Progenitor cell of endocrine pancreas (in vitro differentiated cells): ENCODE measurements at places on chromosomes 16 and 17. TPM values are rescaled to one million over a fixed set of nuclear protein-coding genes. Genes with fewer than 3 reads are reported as not detected.

Gene CDRT15
- total RNA-seq, result not detected in 2 replicates

Gene CRYM
- 9.3 and 10.5 TPM in 2 replicates for total RNA-seq

Gene RAB11FIP4
- total RNA-seq, result 65.5 and 66.1 TPM in 2 replicates

DNA sequence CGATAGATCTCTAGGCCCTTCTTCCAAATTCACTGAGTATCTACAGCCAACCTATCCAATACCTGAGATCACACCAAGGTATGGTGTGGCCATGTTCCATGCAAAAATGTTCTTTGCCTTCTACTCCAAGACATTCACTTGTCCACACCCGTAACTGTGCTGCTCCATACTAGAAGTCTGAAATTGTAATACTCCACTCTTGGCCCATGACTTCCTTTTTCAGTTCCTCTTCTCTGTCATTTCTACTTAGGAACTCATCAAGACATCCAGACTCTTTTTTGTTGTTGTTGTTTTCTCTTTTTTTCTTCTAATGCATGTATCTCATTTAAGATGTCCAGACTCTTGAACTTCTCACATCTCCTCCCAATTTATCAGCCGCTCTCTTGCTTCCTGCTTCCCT, 42.5 kb upstream of the KSR1 start:
- DNase-seq, result no peak
